Right ventricle myocardium superior (tissue), 1 donor: ENCODE measurements at places on chromosomes 3 and 15.

- DNase-seq, result no peak
Measured at GRCh38 chr3:187951452-187952190, 202.3 kb upstream of the LPP start.

DNA sequence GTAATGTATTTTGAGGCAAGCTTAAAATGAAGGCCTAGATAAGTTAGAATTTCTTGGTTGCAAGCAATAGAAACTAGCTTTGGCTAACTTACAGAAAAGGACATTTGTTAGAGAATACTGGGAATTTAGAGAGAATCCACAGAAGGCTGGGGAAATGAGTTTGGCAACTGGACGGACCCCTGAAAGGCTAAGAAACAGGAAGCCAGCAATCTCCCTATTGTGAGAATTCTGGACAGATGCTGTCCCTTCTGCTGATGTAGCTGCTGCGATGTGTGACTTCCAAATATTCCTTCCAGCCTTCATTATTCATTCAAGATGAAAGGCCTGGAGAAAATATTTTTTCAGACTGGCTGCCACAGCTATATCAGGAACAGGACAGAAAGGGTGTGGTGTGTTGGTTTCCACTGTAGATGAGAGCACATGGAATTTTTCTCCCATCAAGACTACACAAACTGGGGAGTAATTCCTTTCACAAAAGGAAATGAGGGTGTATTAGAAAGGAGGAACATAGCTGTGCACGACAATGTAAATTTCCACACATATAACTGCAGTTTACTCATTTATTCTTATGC, 213.5 kb downstream of the CPNE4 start:
- no peak for DNase-seq

- DNase-seq, result no peak
Measured at GRCh38 chr15:96162322-96162721, 168.2 kb upstream of the NR2F2 start.

DNA sequence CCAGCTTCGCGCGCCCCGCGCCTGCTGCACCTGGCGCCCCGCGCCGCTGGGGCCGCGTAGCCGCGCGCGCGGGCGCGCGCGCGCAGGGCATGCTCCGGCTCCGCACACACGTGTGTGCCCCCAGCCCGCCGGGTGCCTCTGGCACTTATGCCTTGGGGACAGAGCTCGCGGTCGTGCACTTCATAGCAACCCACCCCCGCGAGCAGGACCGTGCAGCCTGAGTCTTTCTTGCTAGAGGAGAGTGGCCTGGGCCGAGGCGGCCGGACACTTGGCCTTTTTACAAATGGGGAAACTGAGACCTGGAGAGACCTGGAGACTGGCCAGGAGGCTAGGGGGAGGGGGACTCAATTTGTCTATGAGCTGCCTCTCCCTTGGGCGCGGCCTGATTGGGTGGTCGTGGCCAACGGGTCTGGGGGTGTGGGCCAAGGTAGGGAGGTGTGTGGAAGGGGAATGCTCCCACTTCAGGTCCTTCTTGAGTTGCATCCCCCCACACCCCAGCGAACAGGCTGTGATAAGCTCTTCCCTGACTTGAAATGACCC, 562 bp downstream of the NBEAL2 start:
- DNase-seq, result peak; percentile 58
